ENCODE measurements at places on chromosomes 6 and 20.

DNA sequence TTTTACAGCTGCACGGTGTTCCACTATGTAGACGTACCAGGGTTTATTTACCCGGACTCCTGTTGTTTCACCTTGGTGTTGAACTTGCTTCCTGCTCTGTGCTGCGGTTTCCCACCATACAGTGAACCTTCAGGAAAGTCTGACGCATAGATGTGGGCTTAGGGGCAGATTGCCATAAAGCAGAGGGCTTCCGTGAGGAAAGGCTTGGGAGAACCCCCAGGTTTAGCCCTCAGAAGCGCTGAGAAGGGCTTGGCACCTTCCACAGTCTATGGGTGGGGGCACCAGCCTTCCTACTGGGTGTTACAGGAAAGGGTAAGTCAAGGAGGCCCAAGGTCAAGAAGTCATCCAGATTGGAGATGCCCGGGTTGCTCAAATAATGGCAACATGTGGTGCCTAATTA is 19.2 kb upstream of the MRPS18A start:
- no peak for DNase-seq

DNA sequence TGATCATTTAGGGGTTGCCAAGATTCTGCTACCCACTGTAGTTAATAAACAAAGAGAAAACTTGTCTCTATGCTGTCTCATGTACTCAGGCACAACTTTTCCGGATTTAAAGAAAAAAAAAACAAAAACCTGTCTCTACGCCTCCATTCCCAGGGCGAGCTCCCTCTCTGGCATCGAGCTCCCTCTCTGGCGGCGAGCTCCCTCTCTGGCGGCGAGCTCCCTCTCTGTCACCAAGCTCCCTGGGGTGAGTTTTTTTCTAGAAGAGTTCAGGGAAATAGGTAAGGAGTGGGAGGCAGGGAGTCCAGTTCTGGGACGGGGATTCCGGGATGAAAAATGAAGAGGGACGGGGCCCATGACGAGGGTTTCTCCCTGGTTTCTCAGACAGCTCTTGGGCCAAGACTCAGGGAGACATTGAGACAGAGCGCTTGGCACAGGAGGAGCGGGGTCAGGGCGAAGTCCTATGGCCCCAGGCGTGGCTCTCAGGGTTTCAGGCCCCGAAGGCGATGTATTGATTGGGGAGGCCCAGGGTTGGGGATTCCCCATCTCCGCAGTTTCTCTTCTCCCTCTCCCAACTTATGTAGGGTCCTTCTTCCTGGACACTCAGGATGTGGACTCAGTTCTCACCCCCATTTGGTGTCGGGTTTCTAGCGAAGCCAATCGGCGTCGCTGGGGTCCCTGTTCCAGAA is 16.5 kb upstream of the HLA-A start:
- no peak for DNase-seq

- no peak for DNase-seq
These were observed 470.5 kb upstream of the NRSN1 start for GRCh38 chr6:23655525-23655924.

DNA sequence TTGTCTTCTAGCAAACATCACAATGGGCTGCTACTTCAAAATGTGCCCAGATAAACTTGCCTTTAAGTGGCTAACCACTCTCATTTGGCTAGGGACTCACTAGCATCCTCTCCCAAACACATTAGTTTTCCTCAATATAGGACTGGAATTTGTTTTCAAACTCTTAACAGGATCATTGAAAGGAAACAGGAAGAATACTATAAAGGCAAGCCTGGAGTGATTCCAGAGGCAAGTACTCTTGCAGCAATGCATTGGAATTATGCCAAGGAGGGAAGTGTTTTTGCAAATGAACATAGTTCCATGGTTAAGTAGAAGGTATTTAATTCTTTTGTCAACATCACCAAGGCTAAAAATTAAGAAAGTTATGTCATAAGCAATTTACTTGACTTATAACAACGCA is 12.2 kb downstream of the EPHA7 start:
- no peak for DNase-seq

- no peak for DNase-seq
These were observed 156.8 kb downstream of the SLC35B3 start for GRCh38 chr6:8278562-8278961.

- DNase-seq = no peak
These were observed 352.5 kb downstream of the CDH26 start for GRCh38 chr20:60310560-60311349.

DNA sequence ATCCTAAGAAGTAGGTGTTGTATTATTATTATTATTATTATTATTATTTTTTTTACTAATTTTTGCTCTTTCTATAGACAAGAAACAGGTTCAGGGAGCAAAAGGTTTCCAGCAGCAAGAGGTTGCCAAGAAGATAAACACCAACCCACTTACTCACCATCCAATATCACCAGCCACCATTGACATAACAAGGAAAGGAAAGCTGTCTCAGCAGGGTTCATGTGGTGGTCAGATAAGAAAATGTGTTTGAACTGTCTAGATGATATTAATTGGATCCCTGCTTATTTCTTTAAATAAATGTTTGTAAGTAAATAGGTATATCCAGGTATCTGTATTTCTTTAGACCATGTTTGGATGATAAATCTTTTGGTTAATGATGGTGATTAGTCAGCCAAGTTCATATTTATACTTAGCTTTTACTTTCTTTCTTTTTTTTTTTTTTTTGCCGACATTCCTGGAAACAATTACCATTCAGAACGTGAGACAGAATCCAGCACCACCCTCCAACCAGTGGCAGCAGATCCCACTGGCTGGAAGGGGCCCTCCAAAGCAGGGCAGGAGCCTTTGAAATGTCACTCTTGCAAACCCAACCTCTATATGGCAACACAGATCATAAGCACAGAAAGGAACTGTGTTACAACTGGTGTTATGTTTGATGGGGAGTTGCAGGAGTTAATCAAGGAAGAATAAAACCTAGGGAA is 139.2 kb upstream of the ECI2 start:
- DNase-seq = no peak

DNA sequence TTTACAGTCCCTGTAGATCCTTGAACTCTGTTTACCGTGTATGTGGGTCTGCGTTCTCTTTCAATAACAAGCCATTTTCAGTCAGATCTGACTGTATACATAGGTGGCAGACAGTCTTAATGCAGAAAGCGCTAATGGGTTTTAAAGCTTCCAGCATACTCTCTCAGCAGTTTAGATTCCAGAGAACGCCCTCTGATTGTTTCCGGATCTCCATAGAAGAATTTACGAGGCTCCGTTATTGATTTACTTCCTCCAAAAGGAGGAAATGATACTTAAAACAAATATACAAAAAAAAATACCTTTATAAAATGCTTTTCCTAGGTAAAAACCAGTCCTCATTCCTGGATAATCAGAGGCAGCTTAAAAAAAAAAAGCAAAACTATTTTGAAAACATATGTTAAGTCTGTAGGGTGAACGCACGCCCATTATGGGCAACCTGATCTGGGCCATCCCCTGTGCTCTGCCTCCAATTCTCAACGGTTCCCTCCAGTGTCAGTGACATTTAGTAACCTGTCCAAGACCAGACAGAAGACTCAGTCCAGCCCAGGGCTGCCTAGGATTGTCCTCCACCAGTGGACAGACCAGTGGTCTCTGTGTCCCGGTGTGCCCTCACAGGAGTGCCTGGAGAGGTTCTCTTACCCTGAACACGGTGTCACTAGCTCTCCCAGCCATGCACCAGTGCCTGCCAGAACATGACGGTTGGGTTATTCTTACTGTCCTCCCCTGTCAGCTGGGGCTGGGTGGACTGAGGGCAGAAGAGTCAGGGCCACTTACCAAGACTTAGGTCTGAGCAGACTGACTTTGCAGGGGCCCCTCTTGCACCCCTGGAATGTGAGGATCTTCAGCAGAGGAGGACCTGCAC is 217.3 kb downstream of the ARID1B start:
- no peak for DNase-seq

- DNase-seq = no peak
These were observed 36.2 kb downstream of the FOXO3 start for GRCh38 chr6:108596956-108597355.

All from activated naive CD4-positive, alpha-beta T cell (primary cell).